ENCODE measurements at places on chromosomes 5 and 9.
A peak's percentile ranks its signal among the peaks of the same experiment; 100 is the strongest.

- DNase-seq: no peak
Measured at GRCh38 chr5:7131680-7132079, 264.3 kb upstream of the ADCY2 start.

GRCh38 chr9:23730364-23730763 is 95.7 kb downstream of the ELAVL2 start:
- no peak for DNase-seq

- no peak for DNase-seq
Measured at GRCh38 chr9:136355616-136356557, 7.7 kb downstream of the DNLZ start.

- DNase-seq: no peak
Measured at GRCh38 chr5:178672630-178673029, 45.8 kb upstream of the CLK4 start.

DNA sequence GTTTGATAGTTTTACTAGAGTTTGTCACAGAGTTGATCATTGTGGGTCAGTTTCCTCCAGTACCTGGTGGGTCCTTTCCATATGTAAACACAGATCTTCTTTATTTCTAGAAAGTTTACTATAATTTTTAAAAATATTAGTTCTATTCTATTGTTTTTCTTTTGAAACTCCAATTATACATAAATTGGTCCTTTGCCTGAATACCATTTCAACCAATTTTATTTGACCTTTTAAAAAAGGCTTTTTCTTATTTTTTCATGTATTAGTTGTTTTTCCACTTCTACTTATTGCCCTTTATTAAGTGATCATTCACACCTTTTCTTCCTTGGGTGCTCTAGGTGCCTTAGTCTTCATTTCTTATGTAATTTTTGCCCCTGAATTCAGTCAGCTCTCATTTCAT is 33.0 kb upstream of the MUSK start:
- DNase-seq: no peak

GRCh38 chr9:8686516-8686915 is 886.9 kb upstream of the DMAC1 start:
- no peak for DNase-seq

GRCh38 chr5:146137967-146138403 is 32.6 kb upstream of the PLAC8L1 start:
- DNase-seq: no peak

DNA sequence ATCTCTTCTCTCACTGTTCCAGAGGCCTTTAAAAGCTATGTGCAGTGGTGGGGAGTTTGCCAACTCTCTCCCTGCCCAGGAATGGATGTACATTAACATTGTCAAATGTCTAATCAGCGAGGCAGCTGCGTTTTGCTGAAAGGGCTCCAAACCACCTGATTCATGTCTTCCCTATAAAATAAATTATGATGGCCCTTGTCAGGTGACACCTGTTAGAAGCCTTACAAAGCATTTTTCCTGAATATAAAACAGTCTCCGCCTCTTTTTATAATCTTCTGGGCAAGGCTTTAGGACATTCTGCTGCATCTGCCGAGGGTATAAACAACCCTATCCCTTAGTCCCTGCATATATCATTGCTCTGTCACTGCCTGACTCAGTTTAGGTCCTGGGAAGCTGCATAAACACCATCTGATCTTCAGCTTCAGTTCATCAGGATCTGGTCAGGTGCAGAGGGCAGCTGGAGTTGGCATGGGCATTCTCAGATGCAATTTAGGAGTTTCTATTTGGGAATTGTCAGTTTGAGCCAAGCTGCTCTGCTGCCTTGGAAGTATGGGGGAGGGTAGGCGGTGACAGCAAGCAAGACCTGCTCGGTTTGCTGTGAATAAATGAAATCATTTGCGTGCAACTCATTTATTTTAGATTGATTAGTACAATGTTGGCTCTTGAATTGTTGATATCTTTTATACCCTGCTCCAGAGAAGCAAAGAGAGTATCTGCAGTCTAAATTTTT is 103.5 kb downstream of the ACER2 start:
- DNase-seq: no peak

GRCh38 chr9:137918331-137919094 is 40.9 kb downstream of the CACNA1B start:
- DNase-seq: no peak

DNA sequence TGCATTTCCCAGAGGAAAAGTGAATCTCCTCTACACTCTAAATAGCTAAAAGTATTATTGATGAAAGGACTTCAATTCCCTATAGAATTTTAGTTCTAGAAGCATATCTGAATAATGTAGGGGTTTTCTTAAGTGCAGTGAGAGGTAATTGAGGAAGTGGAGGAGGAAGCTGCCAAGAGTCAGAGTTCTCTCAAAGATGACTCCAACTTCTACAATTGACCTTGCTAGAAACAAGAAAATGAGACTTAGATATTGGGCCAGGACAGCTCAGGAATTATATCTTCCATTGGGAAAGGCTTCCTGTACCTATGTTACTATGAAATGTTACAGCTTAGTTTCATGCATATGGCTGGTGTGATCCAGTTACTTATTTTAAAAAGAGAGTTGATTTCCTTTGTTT is 10.4 kb upstream of the F2R start:
- DNase-seq: no peak

DNA sequence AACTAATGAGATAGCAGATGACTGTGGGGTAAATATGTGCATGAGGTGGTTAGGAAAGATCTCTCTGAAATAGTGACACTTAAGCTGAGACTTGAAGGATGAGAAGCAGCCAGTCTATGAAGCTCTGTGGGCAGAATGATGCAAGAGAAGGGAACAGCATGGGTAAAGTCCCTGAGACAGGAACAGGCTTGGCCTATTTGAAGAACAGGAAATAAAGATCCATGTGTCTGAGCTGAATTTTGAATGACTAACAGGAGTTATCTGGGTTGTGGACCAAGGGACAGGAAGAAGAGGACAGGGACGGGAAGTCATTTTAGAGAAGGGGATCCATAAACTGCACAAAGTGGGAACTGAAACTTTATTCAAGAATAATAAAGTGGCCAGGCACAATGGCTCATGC is 25.6 kb upstream of the HMGCS1 start:
- DNase-seq: no peak

- DNase-seq: no peak
Measured at GRCh38 chr9:25691786-25692185, 13.5 kb upstream of the TUSC1 start.

DNA sequence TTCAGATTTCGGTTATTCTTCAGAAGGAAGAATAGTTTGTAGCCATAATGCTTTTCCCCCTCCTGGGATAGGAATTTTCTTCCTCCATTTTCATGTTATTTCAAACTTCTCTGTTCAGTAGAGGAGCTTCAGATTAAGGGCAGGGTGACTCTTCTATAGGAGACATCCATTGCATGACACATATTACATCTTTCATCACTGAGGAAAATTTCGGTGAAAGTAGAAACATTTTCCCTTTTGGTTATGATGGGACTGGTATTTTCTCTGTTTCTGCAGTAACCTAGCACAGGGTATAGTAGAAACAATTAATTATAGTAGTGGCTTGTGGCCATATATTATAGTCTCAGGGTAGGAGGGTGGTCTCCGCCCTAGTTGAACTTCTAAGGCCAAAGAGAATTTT is 1.1 kb downstream of the IPO11 start:
- no peak for DNase-seq

DNA sequence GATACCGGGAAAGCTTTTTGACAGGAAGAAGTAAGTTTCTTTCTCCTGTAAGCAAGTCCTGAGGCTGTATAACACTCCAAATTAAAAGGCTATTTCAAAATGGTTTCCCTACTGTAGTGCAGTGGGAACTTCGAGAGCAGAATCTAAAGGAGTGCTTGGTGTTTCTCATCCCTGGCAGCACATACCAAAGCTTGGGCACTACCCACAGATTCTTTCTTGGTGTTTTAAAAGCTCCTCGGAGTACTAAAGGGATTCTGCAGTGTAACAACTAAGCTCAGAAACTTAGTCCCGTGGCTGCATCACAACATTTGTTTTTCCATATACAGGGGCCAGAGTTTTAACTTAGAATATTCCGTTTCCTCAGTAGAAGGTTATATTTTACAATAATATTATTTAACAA is 5.6 kb upstream of the APC start:
- no peak for DNase-seq

- no peak for DNase-seq
Measured at GRCh38 chr5:96014395-96014794, 52.7 kb upstream of the ELL2 start.

DNA sequence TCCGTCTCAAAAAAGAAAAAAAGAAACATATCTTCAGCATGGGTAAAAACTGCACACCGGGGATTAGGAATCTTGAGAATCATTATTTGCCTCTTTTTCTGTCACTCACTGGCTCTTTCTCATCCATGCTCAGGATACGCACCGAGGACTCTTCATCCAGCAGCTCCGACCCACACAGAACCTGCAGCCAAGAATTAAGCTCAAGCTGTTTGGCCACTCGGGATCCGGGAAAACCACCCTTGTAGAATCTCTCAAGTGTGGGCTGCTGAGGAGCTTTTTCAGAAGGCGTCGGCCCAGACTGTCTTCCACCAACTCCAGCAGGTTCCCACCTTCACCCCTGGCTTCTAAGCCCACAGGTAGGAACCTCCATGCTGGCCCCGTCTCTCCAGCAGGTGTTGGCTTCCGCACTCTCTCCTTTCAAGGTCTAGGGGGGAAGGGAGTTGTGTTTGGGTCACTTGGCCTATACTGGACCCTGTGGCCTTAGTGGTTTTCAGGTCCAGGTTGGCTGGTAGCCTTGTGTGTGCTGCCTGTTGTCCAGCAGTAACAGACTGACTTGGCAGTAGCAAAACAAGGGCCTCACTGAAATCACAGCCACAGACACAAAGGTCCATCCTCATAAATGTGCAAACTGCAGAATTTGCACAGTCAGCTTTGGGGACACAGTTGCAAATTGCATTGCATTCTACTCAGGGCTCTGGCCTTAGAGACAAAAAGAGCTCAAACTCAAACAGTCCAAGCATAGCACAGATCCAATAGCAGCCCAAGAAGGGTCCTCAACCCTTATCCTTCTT is 44.5 kb upstream of the CTSL start:
- peak; percentile 3 for DNase-seq

GRCh38 chr5:123142957-123143356 is 53.9 kb downstream of the PRDM6 start:
- DNase-seq: no peak

Data from D341Med (cell line).